ENCODE measurements at places on chromosomes 1 and 21.

- no peak for DNase-seq
Measured at GRCh38 chr1:61094677-61095469, 12.5 kb downstream of the NFIA start.

DNA sequence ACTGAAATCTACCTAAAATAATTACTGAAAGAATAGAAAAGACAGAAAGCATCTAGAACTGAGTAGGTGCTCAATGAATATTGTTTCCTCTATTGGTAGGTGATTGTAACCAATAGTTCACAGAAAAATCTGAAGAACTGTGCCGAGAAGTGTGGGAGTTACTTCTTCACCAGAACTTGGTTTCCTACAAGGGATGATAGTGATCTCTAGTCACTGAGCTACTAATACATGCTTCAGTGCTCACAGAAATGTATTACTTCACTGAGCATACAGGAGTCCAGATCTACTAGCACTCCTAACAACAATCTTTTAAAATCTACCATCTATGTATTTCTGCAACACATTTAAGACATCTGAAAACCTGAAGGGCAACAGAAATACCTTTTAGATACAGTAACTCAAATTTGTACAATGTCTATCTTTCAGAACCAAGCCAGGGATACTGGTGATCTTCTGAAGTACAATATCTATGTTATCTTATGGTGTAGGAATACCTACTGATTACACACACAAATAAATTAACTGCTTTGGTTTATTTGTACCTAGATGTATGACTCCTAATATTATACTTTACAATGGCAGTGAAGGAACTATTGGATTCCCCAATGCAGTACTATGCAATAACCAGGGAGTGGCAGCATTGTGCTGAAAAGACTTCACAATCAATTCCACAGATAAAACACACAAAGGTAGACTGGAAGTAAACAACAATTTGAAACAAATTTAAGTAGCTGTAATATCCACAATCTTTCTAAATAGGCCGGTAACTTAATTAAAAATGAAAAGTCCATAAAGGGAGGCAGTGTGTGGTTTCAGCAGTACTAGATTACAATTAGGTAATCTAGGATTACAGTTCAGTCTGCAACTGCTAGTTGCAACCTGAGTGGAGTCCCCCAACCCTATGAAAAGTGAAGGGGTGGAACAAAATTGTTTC, 243.0 kb downstream of the SLC45A1 start:
- peak; percentile 14 for DNase-seq

GRCh38 chr1:54327386-54328065, 78.7 kb downstream of the SSBP3 start:
- DNase-seq, result no peak

GRCh38 chr1:102120910-102121309, 124.2 kb upstream of the OLFM3 start:
- no peak for DNase-seq

GRCh38 chr1:176903474-176903873, 261.0 kb downstream of the ASTN1 start:
- no peak for DNase-seq

- DNase-seq, result no peak
Measured at GRCh38 chr1:164731161-164731876, 172.3 kb downstream of the PBX1 start.

GRCh38 chr1:173205146-173206051, 1.7 kb downstream of the TNFSF4 start:
- no peak for DNase-seq
